Brain pericyte (primary cell): ENCODE measurements at places on chromosomes 1 and 21.

DNA sequence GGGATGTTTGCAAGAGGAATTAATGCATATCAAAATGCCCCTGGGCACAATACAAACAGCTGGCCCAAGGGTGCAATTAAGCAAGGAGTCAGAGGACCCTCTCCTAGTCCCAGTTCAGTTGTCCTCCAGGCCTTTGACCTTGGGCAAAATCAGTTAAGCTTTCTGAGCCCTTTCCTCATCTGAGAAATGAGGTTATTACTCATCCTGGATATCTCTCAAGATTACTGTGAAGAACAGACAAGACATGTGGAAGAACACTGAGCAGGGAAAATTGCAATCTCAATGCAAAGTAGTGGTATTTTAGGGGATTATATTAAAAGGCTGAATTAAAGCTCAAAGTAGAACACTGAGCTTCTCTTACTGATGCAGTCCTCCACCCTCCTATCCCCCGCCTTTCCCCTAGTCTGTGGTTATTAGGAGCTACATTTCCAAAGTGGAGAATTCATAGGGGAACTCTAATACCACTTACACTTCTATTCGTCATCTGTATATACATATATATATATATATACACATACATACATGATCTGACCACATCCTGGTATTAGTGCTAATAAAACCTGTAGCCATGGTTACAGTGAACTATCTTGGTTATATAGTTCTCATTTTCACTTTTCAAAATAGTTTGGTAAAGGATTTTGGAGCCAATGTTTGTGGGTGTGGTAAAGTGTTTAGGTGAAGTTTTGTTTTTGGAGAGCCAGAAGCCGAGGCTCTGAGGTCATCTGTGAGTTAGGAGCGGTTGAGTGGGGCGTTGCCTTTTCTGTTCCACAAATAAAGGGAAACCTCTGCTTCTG lies 18.1 kb downstream of the KIAA0040 start:
- DNase-seq, result no peak

GRCh38 chr21:33419538-33420123 lies 16.4 kb downstream of the IFNGR2 start:
- no peak for DNase-seq

DNA sequence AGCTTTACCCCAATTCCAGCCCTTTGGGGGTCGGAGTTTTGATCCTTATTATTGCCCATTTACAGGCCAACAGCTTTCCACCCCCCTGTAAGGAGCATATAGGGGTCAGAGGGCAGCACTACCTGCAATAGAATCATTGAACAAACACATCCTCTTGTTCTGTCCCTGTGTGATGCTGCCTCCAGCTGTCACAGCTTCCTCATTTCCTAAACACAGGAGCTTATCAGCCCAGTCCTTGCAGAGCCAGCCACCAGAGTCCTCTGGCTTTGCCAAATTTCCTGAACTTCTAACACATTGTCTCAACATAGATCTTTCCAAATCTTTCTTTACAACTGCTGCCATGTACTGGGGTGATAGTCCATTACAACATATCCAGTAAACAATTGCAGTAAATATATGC lies 32.8 kb upstream of the PTBP2 start:
- no peak for DNase-seq

- no peak for DNase-seq
These were observed 39.9 kb upstream of the AK4 start for GRCh38 chr1:65108025-65108642.

GRCh38 chr1:245694753-245695195 lies 540.0 kb downstream of the KIF26B start:
- no peak for DNase-seq

GRCh38 chr1:166080277-166080966 lies 86.4 kb downstream of the FAM78B start:
- DNase-seq, result no peak

DNA sequence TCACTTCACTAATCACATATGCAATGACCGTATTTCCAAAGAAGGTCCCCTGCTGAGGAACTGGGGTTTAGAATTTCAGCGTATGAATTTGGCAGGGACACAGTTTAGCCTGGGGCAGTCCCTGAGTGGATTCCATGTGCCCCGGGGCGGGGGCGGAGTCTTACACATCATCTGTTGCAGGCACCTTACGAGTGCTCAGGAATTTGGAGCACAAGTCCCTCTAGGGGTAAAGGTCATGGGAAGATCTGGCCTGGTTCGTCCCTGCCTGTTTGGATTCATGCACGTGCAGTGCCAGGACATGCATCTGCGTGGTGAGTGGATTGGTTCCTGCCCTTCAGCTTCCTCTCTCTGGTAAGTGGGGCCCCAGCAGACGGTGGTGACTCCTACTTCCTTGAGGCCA lies 208.3 kb upstream of the C1orf174 start:
- DNase-seq, result no peak

DNA sequence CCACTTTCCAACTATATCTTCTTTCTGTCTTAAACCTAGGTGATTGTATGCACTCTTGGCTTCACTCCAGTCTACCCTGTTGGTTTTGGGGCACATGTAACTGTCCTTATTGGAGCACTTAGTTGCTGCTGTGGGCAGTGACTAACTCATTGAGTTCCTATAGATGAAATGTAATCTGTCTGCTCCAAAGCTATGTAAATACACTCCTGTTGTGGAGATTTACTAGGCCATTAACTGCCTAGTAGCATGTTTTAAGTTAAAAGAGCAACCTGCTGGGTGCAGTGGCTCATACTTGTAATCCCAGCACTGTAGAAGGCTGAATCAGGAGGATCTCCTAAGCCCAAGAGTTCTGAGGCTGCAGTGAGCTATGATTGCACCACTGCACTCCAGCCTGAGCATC lies 137.6 kb downstream of the ZMYM4 start:
- DNase-seq, result no peak

GRCh38 chr21:42850866-42851391 lies 28.4 kb downstream of the WDR4 start:
- DNase-seq, result no peak

DNA sequence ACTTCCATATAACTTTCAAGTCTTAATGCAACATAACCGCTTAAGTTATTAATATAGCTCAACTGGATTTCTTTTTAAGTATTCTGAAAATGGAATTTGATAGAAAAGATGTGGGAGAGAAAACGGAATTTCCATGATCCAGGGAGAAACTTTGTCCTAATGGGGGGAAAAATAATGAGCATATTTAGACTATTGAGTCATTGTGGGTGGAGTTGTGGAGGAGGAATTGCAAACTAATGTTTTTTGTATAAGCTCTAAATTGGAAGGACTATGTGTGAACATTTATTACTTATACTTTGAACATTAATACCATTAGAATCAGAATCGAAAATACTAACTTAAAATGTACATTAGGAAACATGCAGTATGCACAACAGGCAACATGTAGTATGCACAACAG lies 159.9 kb upstream of the NEGR1 start:
- DNase-seq, result no peak

- no peak for DNase-seq
These were observed 17.4 kb downstream of the BMP8A start for GRCh38 chr1:39508857-39509305.

DNA sequence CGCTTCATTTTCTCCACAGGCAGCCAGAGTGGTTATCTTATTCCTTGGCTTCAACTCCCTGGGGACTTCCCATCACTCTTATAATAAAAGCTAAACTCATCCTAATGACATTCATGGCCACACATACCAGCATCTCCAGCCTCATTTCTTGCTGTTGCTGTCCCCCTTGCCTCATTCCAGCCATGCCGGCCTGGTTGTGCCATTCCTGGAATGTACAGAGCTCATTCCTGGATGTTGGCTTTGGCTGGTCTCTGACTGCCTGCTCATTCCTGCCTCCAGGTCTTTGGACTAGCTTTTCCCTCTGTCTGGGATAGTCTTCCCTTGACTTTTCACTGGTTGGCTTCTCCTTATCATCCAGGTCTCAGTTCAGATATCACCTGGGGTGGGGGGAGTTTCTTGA lies 2.4 kb upstream of the PEF1 start:
- DNase-seq, result no peak

DNA sequence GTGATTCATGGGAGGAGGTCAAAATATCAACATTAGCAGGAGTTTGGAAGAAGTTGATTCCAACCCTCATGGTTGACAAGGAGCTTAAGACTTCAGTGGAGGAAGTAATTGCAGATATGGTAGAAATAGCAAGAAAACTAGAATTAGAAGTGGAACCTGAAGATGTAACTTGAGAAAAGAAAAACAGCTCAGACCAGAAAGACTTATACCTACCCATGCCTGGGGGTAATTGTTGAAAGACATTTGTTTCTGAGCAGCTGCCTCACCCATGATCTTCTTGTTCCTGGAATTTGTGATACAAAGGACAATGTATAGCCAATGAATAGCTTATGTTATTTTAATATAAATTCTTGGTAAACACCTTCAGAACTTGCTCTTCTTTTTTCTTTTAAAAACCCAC lies 128.6 kb downstream of the LRIG2 start:
- no peak for DNase-seq

- peak; percentile 84 for DNase-seq
These were observed at the start of gene RABGAP1L for GRCh38 chr1:174159252-174160108. Gene RABGAP1L, plus strand, starts transcription at chr1:174159520.

DNA sequence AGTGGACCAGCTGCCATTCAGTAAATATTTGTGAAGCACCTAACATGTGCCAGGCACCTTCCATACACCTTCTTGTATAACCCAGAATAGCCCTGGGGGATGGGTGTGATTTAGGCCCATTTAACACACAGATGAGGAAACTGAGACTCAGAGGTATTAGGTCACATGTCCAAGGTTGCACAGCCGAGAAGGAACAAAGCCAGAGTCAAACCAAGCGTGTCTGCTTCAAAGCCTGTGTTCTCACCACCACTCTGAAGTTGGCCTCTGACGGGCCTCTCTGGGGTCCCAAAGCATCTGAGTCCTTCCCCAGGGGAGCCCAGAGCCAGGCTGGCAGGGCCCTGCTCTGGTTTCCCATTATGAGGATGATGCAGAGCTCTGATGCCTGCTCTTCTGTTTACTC lies 65.1 kb downstream of the LACTBL1 start:
- DNase-seq, result no peak

DNA sequence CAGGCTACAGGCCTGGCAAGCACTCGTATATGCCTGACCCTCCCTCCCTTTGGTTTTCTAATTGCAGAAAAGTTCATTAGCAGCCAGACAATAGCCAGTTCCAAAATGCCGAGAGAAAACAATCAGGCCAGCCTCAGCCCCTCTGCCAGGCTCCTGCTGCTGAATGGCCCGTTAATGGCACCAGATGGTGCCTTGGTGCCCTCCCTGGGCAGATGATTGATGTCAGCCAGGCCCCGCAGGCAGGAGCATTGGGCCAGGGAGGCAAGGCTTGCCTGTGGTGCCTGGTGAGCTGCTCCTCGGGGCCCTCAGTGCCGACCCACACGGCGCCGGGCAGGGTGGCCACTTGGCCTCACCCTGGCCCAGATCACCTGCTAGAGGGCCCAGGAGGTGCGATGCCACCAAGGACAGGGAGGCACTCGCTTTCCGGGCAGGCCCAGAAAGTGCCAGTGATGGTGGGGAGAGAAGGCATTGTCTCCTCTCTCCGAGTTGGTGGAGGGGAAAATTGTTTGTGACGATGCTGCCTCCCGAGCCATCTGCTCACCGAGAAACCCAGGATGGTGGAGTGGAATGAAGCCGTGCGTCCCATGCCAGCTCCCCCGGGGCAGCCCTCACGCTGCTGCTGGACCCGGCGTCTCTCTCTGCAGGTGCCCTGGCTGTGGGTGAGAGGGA lies 28.1 kb downstream of the QSOX1 start:
- DNase-seq, result no peak

DNA sequence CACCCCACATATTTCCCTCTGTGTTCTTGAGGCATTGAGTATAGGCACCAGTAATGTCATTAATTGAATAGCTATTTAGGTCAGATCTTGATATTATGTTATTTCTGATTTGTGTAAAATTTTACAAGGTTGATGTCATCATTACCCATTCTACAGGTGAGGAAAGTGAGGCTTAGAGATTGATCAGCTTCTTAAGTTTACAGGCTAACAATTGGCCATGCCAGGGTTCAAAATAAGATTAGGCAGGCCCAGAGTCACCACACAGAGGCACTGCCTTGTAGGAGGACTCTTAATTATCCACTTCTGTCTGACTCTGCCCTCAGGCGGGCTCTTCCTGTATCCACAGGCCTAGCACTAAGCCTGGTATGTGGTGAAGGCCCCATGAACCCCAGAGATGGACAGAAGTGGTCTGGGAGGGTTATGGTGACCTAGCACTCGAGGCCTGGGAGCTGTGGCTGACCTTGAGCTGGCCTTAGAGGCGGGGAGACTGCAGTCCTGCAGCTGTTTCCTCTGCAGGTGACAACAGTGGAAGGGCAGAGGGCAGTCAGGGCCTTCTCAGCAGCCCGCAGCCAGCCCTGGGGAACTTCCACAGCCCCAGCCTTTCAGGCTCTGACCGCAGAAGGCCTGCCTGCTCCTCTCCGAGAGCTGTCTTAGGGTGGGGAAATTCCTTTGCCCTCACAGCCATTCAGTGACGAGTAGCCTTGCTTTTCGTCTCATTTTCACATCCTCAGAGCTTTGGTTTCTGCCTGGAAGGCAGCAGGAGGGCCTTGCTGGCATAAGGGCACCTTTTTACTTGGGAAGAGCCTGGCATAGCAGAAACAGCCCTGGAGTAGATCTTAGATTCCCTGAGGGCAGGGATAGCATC lies 12.2 kb downstream of the ZDHHC18 start:
- no peak for DNase-seq

GRCh38 chr21:41418393-41418792 lies 7.6 kb upstream of the MX1 start:
- no peak for DNase-seq

- DNase-seq, result no peak
These were observed 49.0 kb upstream of the SCAF4 start for GRCh38 chr21:31780944-31781343.
